ENCODE measurements at places on chromosomes 2 and 18.

GRCh38 chr2:219292616-219293015, 13.4 kb downstream of the DNAJB2 start:
- H3K27ac ChIP-seq, result no peak overlapping the region
- H3K27me3 ChIP-seq, result no peaks in the 10 kb centered on the region
- H3K4me3 ChIP-seq, result no peak overlapping the region
- H3K36me3 ChIP-seq, result no peaks in the 10 kb centered on the region
- DNase-seq, result no peak

- peak overlapping the region; percentile 39 for H3K27ac ChIP-seq
- DNase-seq, result no peak
- H3K27me3 ChIP-seq, result no peaks in the 10 kb centered on the region
- peaks cover 16% of the 10 kb centered on the region for H3K4me1 ChIP-seq
- no peak overlapping the region for H3K4me3 ChIP-seq
Measured at GRCh38 chr2:29260142-29260772, 145.0 kb downstream of the CLIP4 start.

DNA sequence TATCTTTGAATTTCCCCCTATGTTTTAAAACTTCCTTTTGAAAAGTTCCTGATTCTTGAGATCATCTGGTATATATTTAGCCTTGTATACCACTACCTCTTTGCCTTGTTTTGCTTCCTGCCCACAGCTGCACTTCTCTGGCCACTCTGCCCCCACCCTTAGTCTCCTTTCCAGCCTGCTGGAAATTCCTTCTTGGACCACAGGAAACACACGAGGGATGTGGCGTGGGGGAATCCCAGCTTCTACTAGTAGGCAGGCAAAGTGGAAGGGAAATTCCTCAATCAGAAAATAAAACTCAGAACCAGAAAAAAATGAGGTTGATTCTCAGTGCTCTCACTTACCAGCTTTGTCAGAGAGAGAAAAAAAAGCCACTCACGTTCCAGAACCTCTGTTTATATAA, 13.4 kb downstream of the IL18RAP start:
- DNase-seq, result no peak
- H3K27me3 ChIP-seq, result no peaks in the 10 kb centered on the region
- no peaks in the 10 kb centered on the region for H3K4me1 ChIP-seq
- no peaks in the 10 kb centered on the region for H3K36me3 ChIP-seq
- no peak overlapping the region for H3K4me3 ChIP-seq

GRCh38 chr2:119408221-119408619, 23.4 kb upstream of the TMEM37 start:
- 0 out of 2 replicates have a peak, but pooled peaks cover 6% of the 10 kb centered on the region for H3K27me3 ChIP-seq
- H3K4me3 ChIP-seq, result no peak overlapping the region
- no peak for DNase-seq

DNA sequence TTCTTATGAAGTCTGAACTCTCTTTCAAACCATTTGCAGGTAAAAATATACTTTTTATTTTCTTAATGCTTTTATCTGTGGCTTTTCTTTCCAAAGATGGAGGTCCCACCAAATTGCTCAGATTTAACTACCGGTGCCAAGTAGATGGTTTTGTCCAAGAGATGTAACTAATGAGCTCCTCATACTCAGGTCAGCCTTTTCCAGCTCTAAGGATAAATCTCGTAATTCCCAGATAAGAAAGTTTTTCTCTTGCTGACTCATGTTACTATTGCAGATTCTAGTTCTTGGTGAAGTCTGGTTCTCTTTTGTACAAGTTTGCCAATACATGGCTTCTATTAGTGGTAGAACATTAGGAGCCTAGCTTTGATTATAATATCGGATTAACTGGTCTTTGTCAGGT, 550.8 kb upstream of the ZNF804A start:
- no peaks in the 10 kb centered on the region for H3K27me3 ChIP-seq
- no peak overlapping the region for H3K4me3 ChIP-seq
- H3K4me1 ChIP-seq, result no peaks in the 10 kb centered on the region
- no peaks in the 10 kb centered on the region for H3K36me3 ChIP-seq
- DNase-seq, result no peak
- H3K27ac ChIP-seq, result no peak overlapping the region

- H3K36me3 ChIP-seq, result peaks cover 55% of the 10 kb centered on the region
- DNase-seq, result peak; percentile 53
- no peaks in the 10 kb centered on the region for H3K27me3 ChIP-seq
- no peak overlapping the region for H3K27ac ChIP-seq
Measured at GRCh38 chr2:159185401-159186130, 100.9 kb downstream of the WDSUB1 start.

DNA sequence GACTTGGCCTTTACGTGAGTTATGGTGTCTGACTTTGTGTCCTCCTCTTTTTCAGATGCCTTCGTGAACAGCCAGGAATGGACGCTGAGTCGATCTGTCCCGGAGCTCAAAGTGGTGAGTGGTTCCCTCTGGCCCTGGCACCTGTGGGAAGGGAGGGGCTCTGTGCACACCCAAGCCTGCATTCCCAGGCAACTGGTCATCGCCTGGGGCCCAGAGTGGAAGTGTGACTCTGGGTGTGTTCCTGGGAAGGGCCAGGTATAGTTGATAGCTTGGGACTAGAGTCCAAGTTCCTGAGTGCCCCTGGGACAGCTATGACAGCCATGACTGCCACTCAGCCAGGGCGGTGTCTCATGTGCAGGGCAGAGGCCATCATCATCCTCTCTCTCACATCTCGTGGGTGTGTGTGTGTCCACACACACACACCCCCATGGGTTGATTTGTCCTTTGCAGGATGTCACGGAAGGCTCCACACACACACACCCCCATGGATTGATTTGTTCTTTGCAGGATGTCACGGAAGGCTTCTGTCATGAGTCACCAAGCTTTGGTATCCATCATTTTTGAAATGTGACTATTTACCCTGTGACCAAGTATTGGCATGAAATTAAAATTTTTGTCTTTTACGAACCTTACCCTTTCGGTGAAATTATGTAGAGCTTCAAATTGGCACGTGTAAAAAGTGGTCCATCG, 215.4 kb downstream of the AGAP1 start:
- peaks cover 31% of the 10 kb centered on the region for H3K36me3 ChIP-seq
- no peaks in the 10 kb centered on the region for H3K27me3 ChIP-seq
- H3K4me1 ChIP-seq, result peaks cover 39% of the 10 kb centered on the region

DNA sequence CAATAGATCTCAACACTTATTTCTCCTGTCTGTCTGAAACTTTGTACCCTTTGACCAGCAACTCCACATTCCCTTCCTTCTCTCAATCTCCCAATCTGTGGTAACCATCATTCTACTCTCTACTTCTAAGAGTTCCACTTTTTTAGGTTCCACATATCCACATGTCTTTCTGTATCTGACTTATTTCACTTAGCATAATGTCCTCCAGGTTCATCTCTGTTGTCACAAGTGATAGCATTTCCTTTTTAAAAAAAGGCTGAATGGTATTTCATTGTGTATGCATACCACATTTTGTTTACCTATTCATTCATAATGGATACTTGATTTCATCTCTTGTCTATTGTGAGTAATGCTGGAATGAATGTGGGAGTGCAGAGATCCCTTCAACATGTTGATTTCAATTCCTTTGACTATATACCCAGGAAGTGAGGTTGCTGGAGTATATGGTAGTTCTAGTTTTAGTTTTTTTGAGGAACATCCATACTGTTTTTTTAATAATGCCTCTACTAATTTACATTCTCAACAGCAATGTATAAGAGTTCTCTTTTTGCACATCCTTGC, 18.8 kb upstream of the MMADHC start:
- no peak for DNase-seq
- H3K27ac ChIP-seq, result peak overlapping the region; percentile 33
- no peaks in the 10 kb centered on the region for H3K36me3 ChIP-seq
- peaks cover 16% of the 10 kb centered on the region for H3K4me1 ChIP-seq
- H3K4me3 ChIP-seq, result no peak overlapping the region
- no peaks in the 10 kb centered on the region for H3K27me3 ChIP-seq

- H3K27me3 ChIP-seq, result no peaks in the 10 kb centered on the region
- H3K27ac ChIP-seq, result no peak overlapping the region
- H3K4me3 ChIP-seq, result no peak overlapping the region
- no peaks in the 10 kb centered on the region for H3K36me3 ChIP-seq
Measured at GRCh38 chr2:41576423-41576822, 471.4 kb upstream of the PKDCC start.

DNA sequence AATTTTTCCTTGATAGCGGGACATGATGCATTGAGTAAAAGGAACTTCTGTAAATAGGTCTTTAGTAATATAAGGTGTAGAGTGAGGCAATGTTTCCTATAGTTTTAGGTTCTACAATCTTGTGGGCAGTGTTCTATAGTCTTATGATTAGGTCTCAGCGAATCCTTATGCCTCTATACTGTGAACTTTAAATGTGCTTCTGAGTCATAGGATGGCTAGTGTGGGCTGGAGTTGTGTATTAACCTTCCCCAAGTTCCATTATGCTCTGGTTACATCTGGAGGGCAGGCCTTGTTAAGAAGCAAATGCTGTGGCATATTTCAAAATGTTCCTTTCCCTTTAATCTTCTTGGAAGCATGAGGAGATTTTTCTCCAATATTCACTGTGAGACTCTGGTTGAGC, 73.5 kb downstream of the ROCK2 start:
- DNase-seq, result no peak
- H3K4me3 ChIP-seq, result no peak overlapping the region
- peaks cover 5% of the 10 kb centered on the region for H3K4me1 ChIP-seq
- peaks cover 26% of the 10 kb centered on the region for H3K36me3 ChIP-seq
